ENCODE measurements at places on chromosomes 12 and 14. TPM values are rescaled to one million over a fixed set of nuclear protein-coding genes. Genes with fewer than 3 reads are reported as not detected.
A peak's percentile ranks its signal among the peaks of the same experiment; 100 is the strongest.

- DNase-seq, result no peak
Observed at GRCh38 chr14:33364466-33364865, 425.8 kb downstream of the NPAS3 start.

The ACOT4 gene
- total RNA-seq, result 3.3 TPM

GRCh38 chr12:22598141-22598762, 26.7 kb upstream of the ETNK1 start:
- peak; percentile 25 for DNase-seq

The PRH2 gene
- total RNA-seq, result not detected

- DNase-seq, result no peak
Observed at GRCh38 chr12:27060740-27061139, 21.6 kb downstream of the C12orf71 start.
